ENCODE measurements at places on chromosomes 1 and 21. TPM values are rescaled to one million over a fixed set of nuclear protein-coding genes. Genes with fewer than 3 reads are reported as not detected.

C8B gene
- total RNA-seq, result not detected

PTGFRN gene
- total RNA-seq, result 117 TPM

DNA sequence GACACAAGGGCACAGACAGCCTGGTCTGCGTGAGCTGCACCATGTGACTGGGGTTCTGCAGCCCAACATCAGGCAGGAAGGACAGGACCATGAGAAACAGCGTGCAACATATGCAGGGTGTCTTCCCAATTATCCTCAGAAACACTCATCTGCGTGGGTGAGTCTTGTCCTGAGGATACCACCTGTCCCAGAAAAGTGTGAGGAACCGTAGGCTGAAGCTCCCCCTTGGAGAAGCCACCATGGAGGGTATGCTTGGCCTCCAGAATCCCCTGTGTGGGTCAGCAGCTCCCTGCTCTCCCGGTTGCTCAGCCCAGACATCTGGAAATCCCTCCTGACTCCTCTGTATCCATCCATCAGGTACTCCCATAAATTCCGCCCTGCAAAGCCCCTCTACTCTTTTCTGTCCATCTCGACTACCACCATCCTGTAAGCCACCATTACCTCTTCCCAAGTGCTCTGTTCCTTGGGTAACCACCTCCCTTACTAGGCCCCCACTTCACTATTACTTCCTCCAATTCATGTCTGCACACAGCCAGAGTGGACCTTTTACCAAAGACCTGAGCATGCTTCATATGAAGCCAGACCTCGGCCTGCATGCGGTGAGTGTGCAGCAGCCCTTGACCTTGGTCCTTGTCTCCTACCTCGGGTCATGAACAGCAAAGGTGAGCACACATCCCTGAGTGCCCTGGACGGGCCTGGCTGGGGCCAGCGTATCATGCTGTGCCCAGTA, 33.0 kb downstream of the ETS2 start:
- no peak for DNase-seq

COL11A1 gene
- 1,042 TPM for total RNA-seq

BARHL2 gene
- total RNA-seq, result not detected

DTL gene
- total RNA-seq, result 24.2 TPM

DNAJC6 gene
- total RNA-seq, result 24.7 TPM

DNA sequence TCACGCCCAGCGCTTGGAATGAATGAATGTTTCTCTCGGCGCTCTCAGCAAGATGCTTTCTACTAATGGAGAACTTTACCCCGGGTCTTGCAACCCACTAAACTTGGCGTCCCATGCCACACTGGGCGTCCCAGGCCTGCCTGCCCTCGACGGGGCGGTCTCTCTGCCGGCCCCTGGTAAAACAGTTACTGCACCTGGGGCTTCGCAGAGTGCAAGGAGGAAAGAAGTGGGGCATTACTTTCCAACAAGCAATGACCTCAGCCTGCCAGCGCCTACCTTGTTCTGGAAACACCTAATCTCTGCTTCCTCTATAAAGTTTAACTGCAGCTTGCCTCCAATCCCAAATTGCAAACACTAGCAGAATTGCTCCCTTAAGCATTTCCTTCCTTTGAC, 27.8 kb upstream of the NFIA start:
- no peak for DNase-seq

FAM167B gene
- 3.1 TPM for total RNA-seq

GRCh38 chr1:67463298-67463955, 33.2 kb upstream of the SERBP1 start:
- DNase-seq, result no peak

DNA sequence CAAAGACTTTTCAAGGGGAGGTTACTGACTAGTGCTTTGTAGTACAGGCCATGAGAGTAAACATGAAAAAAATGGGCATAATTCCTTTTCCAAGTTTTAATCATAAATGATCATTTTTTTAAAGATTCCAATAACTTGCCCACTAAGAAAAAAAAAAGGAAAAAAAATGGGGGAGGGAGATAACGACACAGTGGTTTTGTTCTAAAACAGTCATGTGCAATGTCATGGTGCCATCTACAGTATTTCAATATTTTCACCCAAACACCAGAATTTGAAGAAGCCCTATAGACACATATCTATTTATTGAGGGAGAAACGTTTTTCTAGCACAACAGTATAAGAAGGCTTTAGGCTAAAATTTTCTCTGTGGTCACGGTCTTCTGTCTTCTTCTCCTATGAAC, 250.2 kb downstream of the LTN1 start:
- no peak for DNase-seq

GRCh38 chr1:41592451-41593125, 108.1 kb upstream of the EDN2 start:
- DNase-seq, result no peak

ADORA1 gene
- total RNA-seq, result 0.24 TPM

APCS gene
- not detected for total RNA-seq

GRCh38 chr1:222785529-222785928, 29.3 kb upstream of the DISP1 start:
- no peak for DNase-seq

DPT gene
- 30.2 TPM for total RNA-seq

S100A8 gene
- not detected for total RNA-seq

GRCh38 chr1:41418857-41419583, 57.8 kb downstream of the FOXO6 start:
- no peak for DNase-seq

TLCD4 gene
- total RNA-seq, result 2.4 TPM

DNA sequence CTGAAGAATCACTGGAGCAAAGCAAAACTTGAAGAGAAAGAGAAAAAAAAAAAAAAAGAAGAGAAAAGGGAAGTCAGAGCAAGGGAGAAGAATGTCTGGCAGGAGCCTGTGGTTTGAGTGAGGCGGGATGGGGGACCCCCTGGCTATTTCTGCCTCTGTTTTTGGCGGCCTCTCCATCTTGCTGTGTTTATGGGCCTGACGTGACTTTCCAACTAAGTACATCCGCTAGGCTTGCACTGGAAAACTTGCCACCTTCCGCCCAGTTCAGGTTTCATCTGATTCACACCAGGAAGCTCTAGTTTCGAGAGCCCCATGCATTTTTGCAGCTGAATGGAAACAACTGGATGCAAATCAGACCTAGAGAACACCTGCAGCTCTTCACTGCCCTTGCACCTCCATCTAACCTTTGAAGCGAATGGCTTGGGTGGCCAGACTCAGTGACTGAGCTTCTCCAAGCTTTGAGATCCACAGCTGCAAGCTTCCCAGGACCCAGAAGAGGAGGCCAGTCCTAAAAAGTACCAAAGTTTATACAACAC, 28.0 kb downstream of the TBX15 start:
- DNase-seq, result no peak

DNA sequence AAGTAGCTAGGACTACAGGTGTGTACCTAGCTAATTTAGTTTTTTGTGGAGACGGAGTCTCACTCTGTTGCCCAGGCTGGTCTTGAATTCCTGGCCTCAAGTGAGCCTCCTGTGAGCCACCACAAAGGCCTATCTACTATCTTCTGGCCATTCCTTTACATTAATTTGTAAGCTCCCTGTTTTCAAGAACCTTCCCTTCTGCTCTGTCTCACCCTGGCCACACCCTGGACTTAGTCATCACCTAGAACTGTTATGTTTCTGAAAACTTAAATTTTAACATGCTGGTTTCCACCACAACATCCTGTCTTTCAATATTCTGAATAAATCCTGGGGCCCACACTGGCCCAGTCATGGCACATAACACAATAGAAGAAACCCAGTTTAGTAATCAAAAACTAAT, 4.9 kb upstream of the B4GALT3 start:
- peak; percentile 7 for DNase-seq

DNA sequence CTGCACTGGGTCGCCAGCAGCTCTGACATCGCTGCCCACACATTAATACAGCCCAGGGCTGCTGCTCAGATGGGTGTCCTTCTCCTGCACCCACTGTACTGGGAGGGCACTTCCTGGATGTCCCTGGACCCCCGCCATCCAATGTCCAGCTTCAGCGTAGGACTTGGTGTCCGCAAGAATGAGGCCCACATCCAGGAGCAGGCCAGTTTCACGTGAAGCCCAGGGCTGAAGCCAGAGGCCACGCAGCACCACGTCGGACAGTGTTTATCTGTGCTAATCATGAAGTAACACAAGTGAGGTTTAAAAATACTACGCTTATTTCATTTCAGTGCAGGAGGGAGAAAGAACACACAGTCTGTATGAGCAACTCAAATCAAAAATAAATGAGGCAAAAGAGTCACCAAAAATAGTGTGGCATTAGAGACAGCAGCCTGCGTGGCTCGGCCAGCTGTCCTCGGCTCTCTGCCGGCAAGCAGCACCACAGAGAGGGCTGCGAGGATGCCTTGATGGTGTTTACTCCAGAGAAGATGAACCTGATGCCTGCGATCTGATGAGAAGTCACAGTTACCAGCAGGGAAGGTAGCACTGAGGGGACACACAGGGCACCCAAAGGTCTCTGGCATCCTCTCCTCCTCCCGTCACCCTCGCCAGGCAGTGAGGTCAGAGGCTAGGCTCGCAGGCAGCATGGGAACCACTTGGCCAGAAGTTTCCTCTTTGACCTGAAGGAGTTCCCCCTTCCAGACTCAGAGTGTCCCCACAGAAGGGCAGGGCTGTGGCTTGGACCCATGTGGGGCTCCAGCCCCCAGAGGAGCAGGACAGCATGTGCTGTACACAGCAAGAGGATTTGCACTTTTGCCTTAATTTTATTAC, 22.1 kb upstream of the NPHP4 start:
- peak; percentile 57 for DNase-seq

CCDC24 gene
- total RNA-seq, result 6.8 TPM

DNA sequence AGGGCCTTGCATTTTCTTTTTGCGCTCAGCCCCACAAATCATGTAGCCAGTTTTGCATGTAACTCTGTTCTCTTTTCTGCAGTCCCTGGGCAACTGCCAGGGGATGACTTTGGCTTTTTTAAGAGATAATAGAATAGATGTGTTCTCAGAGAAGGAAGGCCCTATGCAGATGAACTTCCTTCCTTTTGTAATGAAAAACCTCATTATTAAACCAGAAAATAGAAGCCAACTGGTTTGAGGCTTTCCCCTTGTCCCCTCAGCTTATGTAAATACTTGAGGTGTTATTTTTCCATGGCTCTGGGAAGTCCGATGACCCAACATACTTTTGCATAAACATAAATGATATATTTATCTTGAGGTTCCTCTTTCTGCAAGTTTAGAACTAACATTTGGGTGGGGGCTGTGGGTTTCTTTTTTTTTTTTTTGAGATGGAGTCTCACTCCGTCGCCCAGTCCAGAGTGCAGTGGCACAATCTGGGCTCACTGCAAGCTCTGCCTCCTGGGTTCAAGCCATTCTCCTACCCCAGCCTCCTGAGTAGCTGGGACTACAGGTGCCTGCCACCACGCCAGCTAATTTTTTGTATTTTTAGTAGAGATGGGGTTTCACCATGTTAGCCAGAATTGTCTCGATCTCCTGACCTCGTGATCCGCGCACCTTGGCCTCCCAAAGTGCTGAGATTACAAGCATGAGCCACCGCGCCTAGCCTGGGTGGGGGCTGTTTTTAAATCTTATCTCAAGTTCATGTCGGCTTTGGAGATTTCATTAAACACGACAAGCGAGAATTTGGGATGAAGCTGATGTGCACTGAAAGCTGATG, 14.4 kb upstream of the FCRL5 start:
- no peak for DNase-seq

- no peak for DNase-seq
These were observed 58.4 kb upstream of the CXADR start for GRCh38 chr21:17454315-17455027.

DNA sequence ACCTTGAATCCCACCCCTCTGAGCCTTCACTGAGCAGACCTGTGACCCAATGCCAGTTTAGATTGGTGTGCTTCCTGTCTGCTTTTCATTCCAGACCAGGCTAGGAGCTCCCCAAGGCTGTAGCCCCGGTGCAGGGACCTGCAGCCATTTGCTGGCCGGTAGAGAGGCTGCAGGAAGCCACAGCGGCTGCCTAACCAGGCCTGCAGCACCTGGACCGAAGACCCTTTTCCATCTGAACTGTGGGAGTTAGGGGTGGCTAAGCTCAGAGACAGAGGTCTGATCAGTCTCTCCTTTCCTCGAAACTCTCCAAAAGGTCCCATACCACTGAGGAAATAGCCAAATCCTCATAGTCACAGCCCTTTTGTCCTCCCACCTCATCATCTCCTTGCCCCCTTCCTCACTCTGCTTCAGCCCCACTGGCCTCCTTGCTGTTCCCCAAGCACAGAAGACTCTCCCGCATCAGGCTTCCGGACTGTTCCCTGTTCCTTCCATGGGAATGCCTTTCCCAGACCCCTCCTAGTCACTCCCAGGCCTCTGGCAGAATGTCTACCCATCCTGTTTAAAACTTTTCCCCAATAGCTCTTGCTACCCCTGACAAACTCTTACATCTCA, 674 bp upstream of the TTC4 start:
- no peak for DNase-seq

DCST1 gene
- not detected for total RNA-seq

TRIM67 gene
- 2.9 TPM for total RNA-seq

SMIM1 gene
- not detected for total RNA-seq

DNA sequence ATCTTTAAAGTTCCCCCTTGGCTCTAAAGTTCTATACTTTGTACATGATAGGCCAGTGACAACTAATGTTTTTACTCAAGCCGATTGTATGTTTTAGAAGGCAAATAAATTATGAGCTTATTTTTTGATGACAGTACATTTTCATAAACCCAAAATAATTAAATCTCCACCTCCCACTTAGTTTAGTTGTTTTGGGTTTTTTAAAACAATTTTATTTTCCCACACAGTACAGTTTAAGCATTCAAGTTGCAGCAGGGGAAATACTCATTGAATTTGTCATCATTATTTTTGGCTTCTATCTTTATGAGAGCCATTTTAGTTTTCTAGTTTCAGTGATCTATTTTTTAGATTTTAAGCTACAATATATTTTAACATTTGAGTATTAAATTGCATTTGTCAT, 93.6 kb downstream of the OLFML2B start:
- no peak for DNase-seq

DNA sequence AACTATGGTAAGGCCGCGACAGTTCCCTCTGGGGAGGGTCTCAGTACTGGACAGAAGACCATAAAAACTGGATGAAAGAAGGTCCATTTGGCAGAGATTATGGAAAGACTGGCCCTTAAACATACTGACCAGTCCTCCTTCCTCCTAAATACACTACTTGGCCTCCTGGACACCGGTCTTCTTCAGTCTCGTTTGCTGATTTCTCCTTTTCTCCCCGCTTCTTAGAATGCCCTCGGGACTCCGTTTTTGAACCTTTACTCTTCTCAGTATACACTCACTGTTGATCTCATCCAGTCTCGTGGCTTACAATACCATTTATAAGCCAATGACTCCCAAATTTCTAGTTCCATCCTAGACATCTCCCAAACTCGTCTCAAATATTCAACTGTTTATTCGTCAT, 694 bp upstream of the MRPL9 start:
- no peak for DNase-seq
